ENCODE measurements at places on chromosomes 3 and 15. TPM values are rescaled to one million over a fixed set of nuclear protein-coding genes. Genes with fewer than 3 reads are reported as not detected.

The GPR149 gene
- polyA plus RNA-seq, result not detected

The CLDN16 gene
- not detected for polyA plus RNA-seq

DNA sequence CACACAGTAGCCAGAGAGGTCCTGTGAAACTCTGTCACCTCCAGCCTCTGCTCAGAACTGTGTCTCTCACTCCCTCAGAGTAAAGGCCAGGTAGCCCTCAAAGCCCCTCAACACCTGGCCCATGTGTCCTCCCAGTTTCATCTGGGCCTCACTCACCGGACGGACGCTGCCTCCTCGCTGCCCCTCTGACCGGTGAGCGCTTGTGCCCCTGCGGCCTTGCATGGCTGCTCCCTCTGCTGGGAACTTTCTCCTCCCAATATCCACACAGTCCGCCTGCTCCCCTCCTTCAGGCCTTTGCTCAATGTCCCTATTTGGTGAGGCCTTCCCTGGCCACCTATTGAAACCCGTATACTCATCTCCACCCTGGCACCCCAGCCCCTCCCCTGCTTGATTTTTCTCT lies 36.8 kb upstream of the TRH start:
- DNase-seq, result no peak

The TF gene
- polyA plus RNA-seq, result not detected

The PIF1 gene
- polyA plus RNA-seq, result 2.1 TPM

- no peak for DNase-seq
These were observed 54.7 kb upstream of the TAMM41 start for GRCh38 chr3:11901286-11901875.

- no peak for DNase-seq
These were observed 20.5 kb downstream of the SLC9C1 start for GRCh38 chr3:112273536-112273935.

DNA sequence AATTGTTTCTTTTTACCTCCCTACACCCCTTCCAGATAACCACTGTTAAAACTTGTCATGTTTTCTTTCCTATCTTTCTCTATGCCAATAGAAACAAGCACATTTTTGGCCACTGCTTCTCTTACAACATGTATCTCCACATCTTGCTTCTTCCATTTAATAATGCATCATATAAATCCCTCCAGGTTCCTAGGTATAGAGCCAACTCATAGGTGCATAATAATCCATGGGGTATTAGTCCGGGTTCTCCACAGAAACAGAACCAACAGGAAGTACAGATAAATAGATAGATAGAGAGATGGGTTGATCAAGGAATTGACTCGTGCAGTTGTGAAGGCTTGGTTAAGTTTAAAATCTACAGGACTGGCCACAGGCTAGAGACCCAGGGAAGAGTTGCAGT lies 41.5 kb upstream of the PSMD6 start:
- no peak for DNase-seq

DNA sequence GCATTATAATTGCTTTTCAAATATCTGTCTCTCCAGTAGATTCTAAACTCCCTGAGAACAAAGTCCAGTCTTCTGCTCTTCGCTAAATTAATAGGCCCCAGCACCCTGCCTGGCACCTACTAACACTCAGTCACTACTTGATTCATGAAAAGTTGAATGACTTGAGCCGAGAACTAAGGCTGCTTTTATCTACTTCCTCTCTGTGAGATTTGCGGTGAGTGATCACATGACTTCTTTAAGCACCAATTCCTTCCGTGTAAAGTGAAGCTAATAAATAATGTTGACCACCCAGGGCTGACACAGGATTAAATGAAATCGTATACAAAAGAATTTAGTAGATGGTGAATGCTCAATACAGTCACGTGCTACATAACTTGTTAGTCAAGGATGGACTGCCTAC lies 44.6 kb upstream of the PGPEP1L start:
- no peak for DNase-seq

The ISLR gene
- polyA plus RNA-seq, result not detected

GRCh38 chr15:74964794-74965193 lies 8.2 kb upstream of the RPP25 start:
- DNase-seq, result no peak

- peak; percentile 22 for DNase-seq
These were observed 768 bp downstream of the UBXN7 start for GRCh38 chr3:196431181-196432136.
